NCI-H1417 treated with DMSO at 0.1 percent for 48 hours (cell line): ENCODE measurements at places on chromosomes 13 and 19.

DNA sequence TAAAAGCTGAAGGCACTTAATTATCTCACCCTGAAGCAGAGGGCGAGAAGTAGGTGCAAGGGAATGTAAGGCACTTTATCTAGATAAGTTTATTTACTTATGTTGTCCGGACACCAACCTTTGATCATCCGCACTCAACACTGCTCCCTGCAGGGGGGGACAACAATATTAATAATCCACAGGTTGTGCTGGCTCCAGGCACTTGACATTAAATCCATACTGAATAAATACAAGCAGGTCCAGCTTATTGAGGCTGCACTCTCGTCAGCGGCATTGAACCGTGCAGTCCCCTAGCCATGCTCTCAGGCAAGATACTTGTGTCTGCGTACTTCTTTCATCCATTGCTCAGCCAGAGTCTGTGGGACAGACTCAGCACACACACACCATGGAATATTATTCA lies 374.5 kb upstream of the NBEA start:
- DNase-seq: no peak

- no peak for DNase-seq
Measured at GRCh38 chr19:39146091-39146490, 20.5 kb downstream of the PAK4 start.

GRCh38 chr13:46168341-46168740 lies 13.6 kb downstream of the LCP1 start:
- DNase-seq: no peak

DNA sequence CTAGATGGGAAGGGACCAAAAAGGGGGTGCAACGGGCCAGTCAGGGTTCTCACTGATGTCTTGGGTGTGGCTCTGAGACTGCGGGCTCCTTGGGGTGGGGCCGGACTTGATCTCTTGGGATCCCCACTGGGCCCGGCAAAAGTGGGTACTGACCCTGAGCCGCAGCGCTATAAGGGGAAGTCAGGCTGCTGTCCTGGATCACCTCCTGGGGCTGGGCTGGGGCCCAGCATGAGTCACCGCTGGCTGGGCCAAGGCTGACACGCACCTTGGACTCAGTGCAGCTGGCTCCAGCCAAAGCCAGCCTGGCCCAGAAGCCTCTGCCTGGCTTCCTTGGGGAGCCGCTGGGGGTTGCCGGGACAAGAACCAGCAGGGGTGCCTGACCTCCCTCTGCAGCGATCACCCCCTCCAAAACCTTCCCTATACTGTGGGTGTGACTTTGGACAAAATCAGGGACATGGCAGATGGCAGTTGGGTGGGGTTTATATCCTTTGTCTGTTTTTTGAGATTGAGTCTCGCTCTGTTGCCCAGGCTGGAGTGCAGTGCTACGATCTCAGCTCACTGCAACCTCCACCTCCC lies 617 bp upstream of the IQCN start:
- DNase-seq: no peak

- no peak for DNase-seq
Measured at GRCh38 chr13:38661010-38661675, 25.7 kb upstream of the FREM2 start.

DNA sequence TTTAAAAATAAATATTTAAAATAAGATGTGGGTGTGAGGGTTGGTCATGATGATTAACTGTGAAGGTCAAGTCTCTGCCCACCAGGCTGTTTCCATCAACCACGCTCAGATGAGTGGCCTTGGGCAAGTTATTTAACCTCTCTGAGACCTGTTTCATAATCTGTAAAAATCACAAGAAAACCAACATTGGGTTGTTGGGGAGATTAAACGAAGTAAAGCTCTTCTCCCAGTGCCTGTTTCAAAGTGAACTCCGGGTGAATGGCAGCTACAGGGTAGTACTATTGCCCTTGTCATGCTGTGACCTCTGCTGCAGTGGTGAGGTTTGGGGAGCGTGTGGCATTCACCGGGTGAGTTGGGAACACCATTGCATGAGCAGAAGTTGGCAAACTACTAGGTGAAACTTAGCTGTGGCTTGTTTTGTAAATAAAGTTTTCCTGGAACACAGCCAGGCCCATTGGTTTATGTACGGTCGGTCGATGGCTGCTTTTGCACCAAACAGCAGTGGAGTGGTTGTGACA lies 153.2 kb downstream of the USP12 start:
- DNase-seq: no peak

- no peak for DNase-seq
Measured at GRCh38 chr19:16233081-16233776, 35.5 kb downstream of the AP1M1 start.

- DNase-seq: no peak
Measured at GRCh38 chr13:74128156-74128767, 5.9 kb downstream of the KLF12 start.

DNA sequence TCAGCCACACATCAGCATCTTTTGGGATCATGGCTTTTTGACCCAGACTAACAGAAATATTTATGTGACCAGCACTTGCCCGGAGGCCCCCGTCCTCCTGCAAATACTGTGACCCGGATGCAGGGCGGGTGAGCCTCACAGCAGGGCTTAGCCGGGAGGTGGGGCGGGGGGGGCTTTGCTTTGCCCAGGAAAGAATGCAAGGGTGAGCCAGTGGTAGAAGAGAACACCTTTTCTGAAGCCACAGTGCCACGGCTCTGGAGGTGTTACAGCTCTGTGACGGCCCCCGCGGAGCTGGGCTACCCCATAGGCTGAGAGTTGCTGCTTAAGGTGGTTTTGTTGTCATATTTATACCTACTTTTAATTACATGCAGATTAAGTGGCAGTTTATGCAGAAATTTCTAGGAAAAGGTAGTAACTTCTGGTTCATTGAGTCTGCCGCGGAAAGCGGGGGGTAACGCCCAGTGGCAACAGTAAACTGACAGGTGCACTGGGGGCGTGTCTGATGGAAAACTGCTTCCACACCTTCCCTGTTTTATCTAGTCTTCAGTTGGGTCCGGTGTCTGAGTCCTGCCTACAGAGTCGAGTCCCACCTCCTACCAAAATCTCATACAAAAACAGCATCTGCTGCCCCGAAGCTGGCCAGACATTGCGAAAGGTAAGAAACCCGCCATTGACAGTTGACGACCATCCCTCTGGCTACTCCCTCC lies 187.9 kb downstream of the TEX29 start:
- no peak for DNase-seq

- DNase-seq: no peak
Measured at GRCh38 chr13:79392882-79393563, 13.0 kb downstream of the RBM26 start.

DNA sequence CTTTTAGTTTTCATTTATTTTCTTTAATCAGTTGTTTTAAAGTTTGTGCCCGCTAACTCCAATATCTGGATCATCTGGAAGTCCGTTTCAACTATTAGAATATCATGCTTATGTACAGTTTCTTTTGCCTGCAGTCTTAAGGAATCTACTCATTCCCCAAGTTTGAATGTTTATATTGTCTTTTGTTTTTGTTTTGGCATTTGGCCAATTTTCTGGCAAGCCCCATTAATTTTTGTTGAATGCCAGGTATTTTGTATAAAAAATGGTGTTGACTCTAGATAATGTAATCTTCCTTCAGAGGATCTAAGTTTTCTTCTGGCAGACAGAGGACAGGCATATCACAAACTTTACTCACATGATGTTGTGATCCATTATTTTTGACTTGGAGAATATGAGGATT lies 11.1 kb upstream of the ZNF235 start:
- no peak for DNase-seq

DNA sequence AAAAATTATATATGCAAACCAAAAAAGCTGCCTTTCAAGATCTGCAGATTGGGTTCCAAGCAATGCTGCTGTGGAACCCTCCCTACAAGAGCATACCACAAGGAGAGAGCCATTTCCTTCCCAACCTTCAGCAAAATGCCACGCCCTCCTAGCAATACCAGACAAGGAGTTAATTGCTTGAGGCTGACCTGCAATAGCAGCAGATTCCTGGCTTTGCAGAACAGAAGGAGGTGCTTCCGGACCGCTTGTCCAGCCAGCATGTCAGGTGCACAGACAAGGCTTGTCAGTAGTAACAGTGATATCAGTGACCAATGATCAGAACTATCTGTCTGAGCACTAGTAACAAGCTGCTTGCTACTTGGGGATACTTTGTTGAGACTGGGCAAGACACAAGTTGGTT lies 301.6 kb downstream of the FGF14 start:
- no peak for DNase-seq

GRCh38 chr19:15871570-15871969 lies 26.3 kb downstream of the CYP4F2 start:
- DNase-seq: no peak
